HFF-Myc (cell line): ENCODE measurements at places on chromosomes 13 and 19.
A peak's percentile ranks its signal among the peaks of the same experiment; 100 is the strongest.

DNA sequence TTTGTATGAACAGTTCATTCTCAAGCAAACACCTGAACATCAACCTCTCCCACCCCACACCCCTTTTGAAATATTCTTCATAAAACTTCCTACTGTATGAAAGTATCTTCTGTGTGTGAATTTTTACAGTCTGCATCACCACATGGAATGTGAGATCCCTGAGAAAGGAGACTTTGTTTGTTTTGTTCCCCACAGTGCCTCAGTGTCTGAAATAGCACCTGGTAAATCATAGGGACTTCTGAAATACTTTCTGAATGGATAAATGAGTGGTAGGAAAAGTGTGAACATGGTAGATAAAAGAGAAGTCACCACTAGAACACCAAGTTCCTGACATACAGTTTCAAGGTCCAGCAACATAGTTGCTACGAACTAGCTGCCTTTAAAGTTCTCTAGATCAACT, 1071.2 kb downstream of the EFNB2 start:
- DNase-seq, result no peak

DNA sequence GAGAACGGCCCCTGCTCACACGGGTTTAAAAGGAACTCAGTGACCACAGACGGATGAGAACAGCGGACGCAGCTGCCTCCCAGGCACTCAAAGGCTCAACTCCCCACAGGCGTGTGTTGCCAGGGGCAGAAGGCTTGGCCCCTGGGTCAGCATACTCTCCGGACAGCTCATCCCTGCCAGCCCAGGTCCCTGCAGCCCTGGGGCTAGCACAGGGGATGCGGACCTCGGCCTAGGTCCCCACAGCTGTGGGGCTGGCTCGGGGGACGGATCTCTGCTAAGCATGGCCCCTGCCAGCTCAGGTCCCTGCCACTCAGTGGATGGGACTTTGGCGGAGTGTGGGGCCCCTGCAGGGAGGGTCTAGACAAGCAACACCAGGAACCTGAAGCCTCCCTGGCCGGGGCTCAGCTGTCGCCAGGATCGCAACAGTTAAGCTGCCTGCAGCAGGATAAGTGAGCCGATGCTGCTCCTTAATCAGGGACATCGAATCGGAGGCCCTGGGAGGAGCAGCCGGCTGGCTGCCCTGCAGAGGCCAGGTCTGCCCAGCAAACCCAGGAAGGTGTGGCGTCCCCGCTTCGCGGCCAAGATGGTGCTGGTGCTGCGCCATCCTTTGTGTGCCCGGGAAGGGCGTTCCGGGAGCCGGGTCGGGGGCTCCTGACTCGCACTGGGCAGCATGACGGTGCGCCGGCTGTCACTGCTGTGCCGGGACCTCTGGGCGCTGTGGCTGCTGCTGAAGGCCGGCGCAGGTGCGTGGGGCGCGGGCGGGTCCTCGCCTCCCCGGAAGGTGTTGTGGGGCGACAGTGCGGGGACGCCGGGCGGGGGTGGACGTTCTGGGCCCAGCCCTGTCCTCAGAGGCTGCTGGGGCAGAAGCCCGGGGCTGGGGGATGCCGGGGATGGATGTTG, 32.5 kb downstream of the MCF2L start:
- no peak for DNase-seq

- DNase-seq, result no peak
Observed at GRCh38 chr13:84405286-84405685, 523.0 kb upstream of the SLITRK1 start.

DNA sequence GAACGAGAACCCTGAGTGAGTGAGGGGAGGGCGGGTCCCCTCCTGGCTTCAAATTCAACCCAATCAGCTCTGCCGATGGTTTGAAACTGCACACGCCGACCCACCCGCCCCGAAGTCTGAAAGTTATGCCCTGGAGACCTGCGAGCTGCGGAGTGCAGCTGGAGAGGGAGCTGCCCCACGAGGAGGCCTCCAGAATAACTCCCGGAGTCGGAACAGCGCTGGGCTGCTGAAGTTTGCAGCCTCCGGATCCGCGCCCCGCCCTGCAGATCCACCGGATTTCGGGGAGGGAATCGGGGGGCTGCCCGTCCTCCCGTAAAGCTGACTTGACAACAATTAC, 7.0 kb downstream of the POU4F1 start:
- DNase-seq, result no peak

GRCh38 chr13:36297366-36298338, at the start of gene CCDC169:
CCDC169 (minus strand) TSS chr13:36297814; CDS start chr13:36297719, 95 bp downstream.
- no peak for DNase-seq

GRCh38 chr19:47766670-47767069, 11.8 kb upstream of the SELENOW start:
- DNase-seq, result no peak

DNA sequence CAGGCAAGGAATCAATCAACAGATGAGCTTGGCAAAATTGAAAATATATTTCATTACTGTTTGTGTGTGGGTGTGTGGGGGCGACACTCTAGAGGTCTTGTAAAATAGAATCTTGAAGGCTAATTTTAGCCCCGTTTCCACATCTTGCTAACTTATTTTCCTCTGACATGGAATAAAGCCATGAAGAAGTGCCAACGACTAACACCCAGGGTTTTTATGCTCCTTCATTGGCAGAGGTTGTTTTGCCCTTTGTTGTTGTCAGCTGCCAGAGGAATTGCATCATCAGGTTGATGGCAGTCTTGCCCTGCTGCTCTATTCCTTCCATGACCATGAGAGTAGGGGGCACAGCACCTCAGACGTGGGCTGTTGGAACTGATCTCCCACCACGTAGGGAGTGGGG, 30.6 kb upstream of the FAM216B start:
- no peak for DNase-seq

- peak; percentile 74 for DNase-seq
Observed at GRCh38 chr19:43439032-43439708, 24.5 kb downstream of the TEX101 start.

GRCh38 chr19:11041966-11042627, 47.2 kb upstream of the LDLR start:
- no peak for DNase-seq

- DNase-seq, result no peak
Observed at GRCh38 chr19:9061879-9062278, 25.0 kb upstream of the OR1M1 start.

- DNase-seq, result no peak
Observed at GRCh38 chr19:4279530-4280422, 710 bp downstream of the SHD start.

DNA sequence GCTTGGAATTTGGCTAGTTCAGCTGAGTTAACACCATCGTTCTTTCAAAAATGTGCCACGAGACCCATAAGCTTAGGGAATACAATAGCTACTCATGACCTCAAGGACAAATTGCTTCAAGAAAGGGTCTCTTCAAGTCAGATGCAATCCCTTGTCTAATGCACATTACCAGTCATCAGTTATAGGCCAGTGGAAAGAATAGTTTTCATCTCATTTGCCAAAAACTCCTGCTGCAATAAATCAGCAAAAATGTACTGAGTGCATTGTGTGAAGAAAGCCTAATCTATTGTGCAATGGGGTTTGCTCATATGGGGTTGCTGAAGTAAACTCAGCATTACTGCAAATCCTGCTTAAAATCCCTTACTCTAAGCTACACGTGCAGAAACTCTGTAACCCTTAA, 208.3 kb upstream of the NBEA start:
- no peak for DNase-seq

GRCh38 chr13:49716615-49717014, 25.3 kb upstream of the EBPL start:
- no peak for DNase-seq

- no peak for DNase-seq
Observed at GRCh38 chr19:38653028-38653571, 5.7 kb downstream of the ACTN4 start.

GRCh38 chr13:113404723-113405471, 41.0 kb upstream of the GRTP1 start:
- no peak for DNase-seq

DNA sequence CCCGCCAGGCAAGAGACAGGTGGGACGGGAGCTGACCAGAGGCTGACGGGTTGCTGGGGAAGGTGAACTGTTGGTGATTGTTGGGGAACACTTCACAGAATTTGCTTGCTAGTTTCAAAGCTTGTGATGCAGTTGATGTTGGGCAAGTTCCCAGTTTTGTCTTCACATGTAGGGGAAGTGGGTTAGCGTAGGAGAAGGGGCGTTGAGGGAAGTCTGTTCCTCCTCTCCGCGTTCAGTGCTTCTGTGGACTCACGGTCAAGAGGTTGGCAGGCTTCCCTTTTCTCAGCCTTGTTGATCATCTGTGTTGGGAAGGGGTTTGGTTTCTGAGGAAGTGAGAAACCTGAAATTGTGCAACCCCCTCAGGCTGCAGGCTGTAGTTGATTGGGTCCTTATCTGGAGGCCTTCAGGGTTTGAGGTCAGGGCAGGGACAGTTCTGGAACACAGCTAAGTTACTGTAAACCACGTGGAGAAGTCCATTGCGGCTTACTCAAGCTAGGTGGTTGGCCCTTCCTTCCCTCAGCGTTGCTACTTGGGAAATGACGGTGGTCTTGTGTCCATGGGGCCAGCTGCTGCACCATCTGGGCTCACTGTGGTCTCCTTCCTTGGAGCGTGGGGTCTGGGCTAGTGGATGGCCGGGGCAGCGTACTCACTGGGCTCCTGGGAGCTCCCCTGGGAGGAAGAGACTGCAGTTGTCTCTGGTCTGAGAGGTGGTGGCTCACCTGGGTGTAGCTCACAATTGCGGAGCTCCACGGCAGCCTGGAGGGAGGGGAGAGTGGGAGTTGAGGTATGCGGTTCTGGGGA, 7.5 kb downstream of the RPS9 start:
- no peak for DNase-seq

GRCh38 chr19:47305309-47305751, 4.3 kb upstream of the C5AR1 start:
- peak; percentile 96 for DNase-seq

GRCh38 chr13:27309967-27310598, 39.5 kb downstream of the RASL11A start:
- no peak for DNase-seq

DNA sequence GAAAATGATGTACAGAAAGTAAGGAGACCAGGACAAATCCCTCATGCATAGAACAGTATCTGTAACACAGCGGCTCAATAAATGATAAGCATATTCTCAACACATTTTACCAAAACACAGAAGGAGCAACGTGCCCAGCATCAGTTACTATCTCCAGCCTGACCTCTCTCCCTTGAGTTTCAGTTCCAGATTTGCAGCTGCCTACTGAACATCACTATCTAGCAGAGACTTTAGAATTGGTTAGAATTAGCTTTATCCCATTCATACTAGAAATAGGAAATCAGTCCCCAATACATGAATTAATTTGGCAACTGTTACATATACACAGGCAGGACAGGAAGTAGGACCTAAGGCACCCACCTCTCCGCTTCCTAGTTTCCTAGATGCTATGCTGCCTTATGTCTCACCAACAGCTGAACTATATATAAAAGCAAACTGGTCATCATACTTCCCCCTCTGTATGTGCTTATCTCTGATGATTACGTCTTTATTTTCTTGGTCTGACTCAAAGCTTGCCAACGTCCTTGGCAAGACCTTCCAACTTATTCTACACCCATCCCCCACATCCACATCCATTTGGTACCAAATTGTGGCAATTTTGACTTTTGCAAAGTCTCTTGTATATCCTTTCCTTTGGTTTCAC, 61.1 kb downstream of the SACS start:
- no peak for DNase-seq

GRCh38 chr13:24242100-24242499, 67.3 kb upstream of the C1QTNF9 start:
- DNase-seq, result no peak

- DNase-seq, result no peak
Observed at GRCh38 chr13:28052945-28053344, 47.4 kb downstream of the FLT3 start.

GRCh38 chr19:1274852-1275259, 474 bp upstream of the FAM174C start:
- DNase-seq, result no peak
